ENCODE measurements at places on chromosomes 12 and 14.

- no peaks in the 10 kb centered on the region for H3K27me3 ChIP-seq
- H3K36me3 ChIP-seq = no peaks in the 10 kb centered on the region
- H3K4me3 ChIP-seq = no peak overlapping the region
- no peak overlapping the region for H3K27ac ChIP-seq
Observed at GRCh38 chr12:128571906-128572810, 251.6 kb downstream of the SLC15A4 start.

DNA sequence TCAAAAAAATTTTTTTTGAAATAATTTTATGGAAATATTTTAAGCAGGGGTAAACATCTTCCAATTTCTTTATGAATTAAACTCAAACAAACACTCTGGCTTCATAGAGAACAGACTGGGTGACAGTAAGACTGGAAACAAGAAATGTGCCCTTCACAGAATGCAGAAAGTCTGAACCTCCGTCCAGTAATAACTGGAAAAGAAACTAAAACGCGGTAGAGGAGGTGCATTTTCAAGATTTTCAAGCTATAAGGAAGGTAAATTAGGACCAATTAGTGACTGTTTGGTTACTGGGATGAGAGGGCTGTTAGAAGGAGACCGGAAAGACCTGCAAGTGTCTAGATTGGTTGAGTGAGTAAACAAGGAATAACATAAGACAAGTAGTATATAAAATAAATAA, 245.7 kb downstream of the CEP128 start:
- no peak overlapping the region for H3K27ac ChIP-seq
- no peak for DNase-seq
- no peaks in the 10 kb centered on the region for H3K4me1 ChIP-seq
- no peak overlapping the region for H3K4me3 ChIP-seq

GRCh38 chr12:98492580-98493140, 22.7 kb upstream of the TMPO start:
- no peaks in the 10 kb centered on the region for H3K4me1 ChIP-seq
- H3K27ac ChIP-seq = no peak overlapping the region
- H3K4me3 ChIP-seq = no peak overlapping the region

DNA sequence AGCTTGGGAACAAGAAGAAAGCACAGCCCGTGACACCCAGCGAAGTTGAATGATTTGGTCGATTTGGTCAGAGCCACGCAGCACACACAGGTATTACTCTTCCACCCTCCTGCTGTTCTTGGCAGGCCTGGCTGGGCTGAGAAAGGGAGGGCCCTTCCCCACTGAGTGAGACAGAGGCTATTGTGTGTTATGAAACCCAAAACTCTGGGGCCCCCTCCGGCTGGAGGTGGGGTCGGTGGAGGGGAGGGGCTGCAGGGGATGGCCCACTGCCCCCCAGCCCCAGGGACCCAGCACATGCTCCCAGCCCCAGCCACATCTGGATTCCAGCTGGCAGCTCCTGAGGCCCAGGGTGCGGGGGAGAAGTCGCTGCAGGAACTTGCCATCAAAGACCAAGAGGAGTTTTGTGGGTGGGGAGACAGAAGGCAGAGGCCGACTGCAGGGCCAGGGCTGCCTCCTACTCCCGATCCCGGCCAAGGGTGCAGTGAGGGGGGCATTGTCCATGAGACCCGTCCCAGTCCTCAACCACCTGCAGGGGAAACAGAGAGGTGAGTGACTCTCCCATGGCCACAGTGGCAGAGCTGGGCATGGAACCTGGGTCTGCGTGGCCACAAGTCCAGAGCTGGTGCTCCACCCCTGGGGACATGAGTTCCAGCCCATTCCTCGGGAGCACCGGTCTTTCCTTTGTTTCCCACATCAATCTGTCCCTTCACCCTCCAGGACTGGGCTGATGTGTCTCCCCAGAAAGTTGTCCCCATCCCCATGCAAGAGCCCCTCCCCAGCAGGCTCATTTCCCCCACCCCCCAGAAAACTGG, 8.7 kb downstream of the TMEM119 start:
- no peaks in the 10 kb centered on the region for H3K36me3 ChIP-seq
- no peaks in the 10 kb centered on the region for H3K27me3 ChIP-seq
- H3K4me1 ChIP-seq = no peaks in the 10 kb centered on the region
- DNase-seq = no peak
- H3K4me3 ChIP-seq = no peak overlapping the region
- no peak overlapping the region for H3K27ac ChIP-seq

All from effector memory CD4-positive, alpha-beta T cell (primary cell).